Right forelimb (tissue), 1 donor: ENCODE measurements at places on chromosomes 6 and 20.

- DNase-seq = no peak
Observed at GRCh38 chr20:53220482-53221307, 248.5 kb downstream of the TSHZ2 start.

- no peak for DNase-seq
Observed at GRCh38 chr6:111813237-111813636, 60.0 kb downstream of the FYN start.

- DNase-seq = no peak
Observed at GRCh38 chr6:146312608-146313007, 231.0 kb upstream of the RAB32 start.

GRCh38 chr6:43788301-43788700, 18.3 kb downstream of the VEGFA start:
- no peak for DNase-seq

- DNase-seq = no peak
Observed at GRCh38 chr6:125098253-125098652, 55.3 kb upstream of the TPD52L1 start.

GRCh38 chr6:35755278-35755924, 18.6 kb downstream of the ARMC12 start:
- DNase-seq = no peak

DNA sequence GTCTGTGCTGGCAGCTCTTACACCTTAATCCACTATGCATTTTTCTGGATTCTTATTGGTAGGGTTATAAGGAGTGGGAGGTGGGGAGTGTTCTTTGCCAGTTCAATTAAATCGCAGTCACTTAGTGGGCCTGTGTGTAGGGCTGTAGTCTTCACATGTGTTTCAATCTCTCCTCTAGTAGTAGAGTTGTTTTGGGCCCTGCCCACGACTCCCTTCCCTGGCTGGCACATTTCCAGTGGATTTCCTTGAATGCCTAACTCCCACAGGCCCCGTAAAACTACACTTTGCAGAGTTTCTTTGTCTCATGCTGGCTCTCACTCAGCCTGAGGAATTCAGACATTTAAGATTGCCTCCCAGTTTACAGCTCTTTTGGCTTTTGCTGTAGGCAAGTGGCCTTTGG, 414.0 kb upstream of the OPRM1 start:
- DNase-seq = peak; percentile 77
